ENCODE measurements at places on chromosomes 12 and 14. TPM values are rescaled to one million over a fixed set of nuclear protein-coding genes. Genes with fewer than 3 reads are reported as not detected.
A peak's percentile ranks its signal among the peaks of the same experiment; 100 is the strongest.

CELA1 gene
- total RNA-seq: not detected

STRN3 gene
- total RNA-seq: 33.2 TPM

DNA sequence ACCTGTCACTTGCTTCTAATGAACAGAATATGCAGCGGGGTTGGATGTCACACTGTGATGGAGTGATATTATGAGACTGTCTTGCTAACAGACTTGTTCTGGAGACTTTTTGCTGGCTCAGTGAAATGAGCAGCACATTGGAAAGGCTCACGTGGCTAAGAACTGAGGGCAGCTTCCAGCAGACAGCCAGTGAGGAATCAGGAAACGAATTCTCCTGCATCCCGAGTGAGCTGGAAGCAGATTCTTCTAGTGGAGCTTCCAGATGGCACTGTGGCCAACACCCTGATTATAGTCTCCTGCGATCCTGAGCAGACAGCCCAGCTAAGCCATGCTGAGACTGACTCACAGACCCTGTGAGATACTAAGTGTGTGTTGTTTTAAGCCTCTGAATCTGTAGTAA lies 16.1 kb upstream of the TSPAN9 start:
- DNase-seq: no peak

RAD51AP1 gene
- 62.7 TPM for total RNA-seq

NOVA1 gene
- 3.5 TPM for total RNA-seq

- no peak for DNase-seq
These were observed 69.2 kb upstream of the PSMA6 start for GRCh38 chr14:35222872-35223466.

NFE2 gene
- total RNA-seq: not detected

DNA sequence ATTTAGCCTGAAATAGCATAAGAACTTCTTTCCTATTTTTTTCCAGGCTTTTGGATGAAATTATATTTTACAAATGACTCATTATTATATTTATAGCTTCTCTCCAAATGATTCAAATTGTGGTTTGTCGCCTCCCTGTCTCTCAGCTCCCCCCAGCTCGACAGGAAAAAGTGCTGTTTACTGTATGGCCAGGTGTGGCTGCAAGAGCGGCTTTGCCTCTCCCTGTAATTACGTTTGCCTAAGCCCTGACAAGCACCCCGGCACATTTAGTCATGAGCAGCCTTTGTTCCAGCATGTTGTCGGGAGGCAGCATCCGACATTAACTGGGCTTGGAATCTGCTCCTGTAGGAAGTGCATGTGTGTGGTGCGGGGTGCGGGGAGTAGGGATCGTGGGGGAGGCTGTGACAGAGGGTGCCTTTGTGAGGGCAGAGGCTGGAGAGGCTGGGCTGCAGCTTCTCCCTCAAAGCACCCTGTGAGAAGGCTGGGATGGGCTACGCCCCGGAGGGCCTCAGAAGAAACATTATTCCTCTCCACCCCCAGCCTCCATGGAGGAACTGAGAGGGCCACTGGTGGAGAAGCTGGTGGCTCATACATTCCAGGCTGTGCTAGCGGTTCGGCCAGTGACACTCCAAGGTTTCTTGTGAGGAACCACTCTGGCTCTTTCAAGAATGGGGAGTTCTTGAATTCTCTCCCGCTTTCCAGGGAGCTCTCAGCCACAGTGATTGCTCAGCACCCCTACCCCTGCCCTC lies 42.1 kb upstream of the CTDSP2 start:
- DNase-seq: no peak

GRCh38 chr14:79328863-79329262 lies 882.4 kb downstream of the DIO2 start:
- DNase-seq: no peak

- peak; percentile 42 for DNase-seq
These were observed 107.9 kb downstream of the PTPRQ start for GRCh38 chr12:80551897-80552296.

OASL gene
- total RNA-seq: 0.29 TPM

GRCh38 chr12:13764748-13765147 lies 216.7 kb downstream of the GRIN2B start:
- peak; percentile 6 for DNase-seq

DNA sequence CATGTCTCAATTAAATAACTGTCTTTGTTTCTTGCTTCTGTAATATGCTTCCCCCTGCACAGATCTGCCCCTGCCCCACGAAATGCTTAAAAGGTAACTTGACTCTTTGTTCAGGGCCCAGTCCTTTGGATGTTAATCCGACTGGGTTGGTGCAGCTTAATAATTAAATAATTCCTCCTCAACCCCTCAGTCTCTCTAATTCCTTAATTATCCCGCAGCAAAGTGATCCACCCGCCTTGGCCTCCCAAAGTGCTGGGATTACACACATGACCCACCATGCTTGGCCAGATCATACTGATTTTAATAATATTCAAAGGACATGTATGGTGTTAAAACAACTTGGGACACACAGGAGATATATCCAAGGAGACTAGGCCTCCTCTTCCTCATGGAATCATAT lies 18.2 kb upstream of the ANAPC7 start:
- DNase-seq: no peak

CACNA2D4 gene
- total RNA-seq: 0.14 TPM

- no peak for DNase-seq
These were observed 345.6 kb downstream of the PAWR start for GRCh38 chr12:79344855-79345847.

ESPL1 gene
- total RNA-seq: 40.1 TPM

GRCh38 chr12:18476861-18477260 lies 215.5 kb downstream of the PIK3C2G start:
- DNase-seq: no peak

- no peak for DNase-seq
These were observed 3.3 kb downstream of the PPP1R3E start for GRCh38 chr14:23299211-23299957.

SIX6 gene
- total RNA-seq: not detected

PPFIA2 gene
- 0.80 TPM for total RNA-seq

DNA sequence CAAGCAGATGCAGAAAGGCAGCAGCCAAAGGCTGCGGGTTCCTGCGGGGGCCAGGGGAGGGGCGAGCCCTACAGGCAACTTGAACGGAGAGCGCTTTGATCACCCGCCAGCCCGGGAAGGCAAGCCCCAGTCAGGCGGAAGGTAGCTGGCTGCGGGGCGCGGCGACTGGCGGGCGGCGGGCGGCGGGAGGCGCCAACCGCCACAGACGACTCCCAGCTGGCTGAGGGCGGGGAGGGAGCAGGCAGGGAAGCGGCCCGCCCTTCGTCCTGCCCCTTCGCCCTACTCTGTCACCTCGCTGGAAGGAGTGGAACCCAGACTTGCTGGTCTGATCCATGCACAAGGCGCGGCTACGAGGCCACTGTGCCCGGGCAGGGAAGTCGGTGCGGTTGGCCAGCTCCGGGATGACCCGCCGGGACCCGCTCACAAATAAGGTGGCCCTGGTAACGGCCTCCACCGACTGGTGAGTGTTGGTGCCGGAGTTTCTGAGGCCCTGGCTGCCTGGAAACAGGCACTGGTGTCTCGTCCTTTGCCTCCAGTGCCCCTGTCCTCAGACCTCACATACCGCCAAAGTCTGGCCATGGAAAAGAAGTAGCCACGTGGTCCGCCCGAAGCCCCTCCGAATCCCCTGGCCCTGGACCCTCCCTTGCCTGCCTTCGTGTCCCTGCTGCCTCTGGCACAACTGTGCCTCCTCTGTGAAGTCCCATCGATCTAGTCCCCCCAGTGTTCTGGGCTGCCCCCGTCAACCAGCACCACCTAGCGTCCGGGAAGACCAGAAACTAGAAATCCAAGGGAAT lies 15.4 kb upstream of the CARMIL3 start:
- DNase-seq: no peak

- DNase-seq: no peak
These were observed 194.2 kb downstream of the GXYLT1 start for GRCh38 chr12:41950455-41950854.

TEP1 gene
- 7.0 TPM for total RNA-seq

DNA sequence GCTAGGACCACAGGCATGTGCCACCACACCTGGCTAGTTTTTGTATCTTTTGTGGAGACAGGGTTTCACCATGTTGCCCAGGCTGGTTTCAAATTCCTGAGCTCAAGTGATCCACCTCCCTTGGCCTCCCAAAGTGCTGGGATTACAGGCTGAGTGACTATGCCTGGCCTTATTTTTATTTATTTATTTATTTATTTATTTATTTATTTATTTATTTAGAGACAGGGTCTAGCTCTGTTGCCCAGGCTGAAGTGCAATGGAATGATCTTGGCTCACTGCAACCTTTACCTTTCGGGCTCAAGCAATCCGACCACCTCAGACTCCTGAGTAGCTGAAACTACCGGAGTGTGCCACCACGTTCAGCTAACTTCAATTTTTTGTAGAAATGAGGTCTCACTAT lies 117.0 kb upstream of the MAX start:
- DNase-seq: no peak

DNA sequence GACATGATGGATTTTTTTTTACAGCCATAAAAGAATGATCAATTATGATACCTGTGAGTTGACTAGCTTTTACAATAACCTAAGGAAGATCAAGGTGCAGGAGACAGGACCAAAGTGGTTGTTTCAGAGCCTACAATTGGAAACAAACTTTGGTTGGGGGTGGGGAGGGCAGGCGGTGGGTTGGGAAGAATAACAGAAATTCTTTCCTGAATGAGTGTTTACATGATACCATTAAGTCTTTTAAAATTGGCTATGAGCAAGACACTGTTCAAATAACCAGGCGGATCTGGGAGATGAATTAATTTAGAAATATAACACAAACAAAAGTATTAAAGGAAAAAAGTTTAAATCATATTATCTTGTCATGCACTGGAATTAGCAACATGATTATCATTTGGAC lies 7.2 kb downstream of the NFYB start:
- no peak for DNase-seq

- no peak for DNase-seq
These were observed 64.0 kb upstream of the ARHGAP5 start for GRCh38 chr14:32013083-32013482.

IL22 gene
- not detected for total RNA-seq

DNA sequence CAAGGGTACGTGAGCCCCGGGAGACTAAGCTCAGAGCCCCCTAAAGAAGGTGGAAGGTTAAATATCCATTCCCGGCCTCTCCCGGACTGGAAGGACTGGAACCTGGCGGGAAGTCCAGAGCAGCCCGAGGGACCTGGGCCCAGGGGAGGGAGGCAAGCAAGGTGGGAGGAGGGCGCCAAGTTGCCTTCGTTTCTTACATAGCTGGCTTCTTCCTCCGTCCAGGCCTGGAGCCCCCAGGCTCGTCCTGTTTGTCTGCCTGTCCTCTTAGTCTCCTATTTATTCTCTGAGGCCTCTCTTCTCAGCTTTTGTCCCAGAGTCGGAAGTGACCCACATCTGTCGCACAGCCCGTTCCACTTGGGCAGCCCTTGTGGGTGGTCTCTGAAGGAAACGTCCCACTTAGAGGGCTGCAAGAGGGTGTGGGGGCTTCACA lies 745 bp downstream of the PCK2 start:
- no peak for DNase-seq

DNA sequence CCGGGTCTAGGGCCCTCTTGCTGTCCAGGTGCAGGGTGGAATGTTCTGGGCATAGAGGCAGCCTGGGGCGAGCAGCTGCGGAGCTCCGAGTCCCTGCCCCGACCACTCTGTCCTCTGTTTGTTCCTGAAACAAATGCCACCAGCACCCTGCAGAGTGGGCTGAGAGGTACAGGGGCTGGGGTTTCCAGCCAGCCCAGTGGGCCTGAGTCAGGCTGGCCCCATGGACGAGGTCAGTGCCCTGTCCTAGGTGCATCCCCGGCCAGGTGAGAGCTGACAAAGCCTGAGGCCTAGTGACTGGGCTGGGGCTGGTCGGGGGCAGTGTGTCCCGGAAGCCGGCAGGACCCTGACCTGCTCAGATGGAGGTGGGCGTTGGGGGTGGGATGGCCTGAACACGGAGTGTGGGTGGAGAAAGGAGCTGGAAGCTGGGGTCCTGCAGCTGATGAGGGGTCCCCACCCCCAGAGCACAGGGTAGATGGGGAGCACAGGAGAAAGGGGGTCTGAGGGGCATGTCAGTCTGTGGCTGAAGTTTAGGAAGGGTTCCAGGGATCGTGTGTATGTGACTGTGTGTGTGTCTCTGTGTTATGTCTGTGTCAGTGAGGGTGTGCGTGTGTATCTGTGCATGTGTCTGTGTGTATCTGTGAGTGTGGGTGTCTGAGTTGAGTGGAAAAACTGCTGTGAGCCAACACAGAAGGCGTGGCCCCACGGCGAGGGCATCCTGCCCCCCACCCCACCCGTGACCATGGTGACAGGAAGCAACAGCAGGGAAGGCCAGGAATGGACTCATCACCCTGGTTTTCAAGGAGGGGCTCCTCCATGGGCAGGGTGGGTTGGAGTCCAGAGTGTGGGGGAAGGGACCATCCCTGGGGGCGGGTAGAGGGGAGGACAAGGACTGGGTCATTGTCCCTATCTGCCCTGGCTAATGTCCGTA lies 2.4 kb upstream of the CRIP1 start:
- no peak for DNase-seq

GMPR2 gene
- total RNA-seq: 64.2 TPM

HOXC6 gene
- 3.2 TPM for total RNA-seq

- DNase-seq: no peak
These were observed at the start of gene PGF for GRCh38 chr14:74955229-74956026. TSS of gene PGF (minus strand) at chr14:74955597. CDS start at chr14:74955242, 355 bp downstream.

DNA sequence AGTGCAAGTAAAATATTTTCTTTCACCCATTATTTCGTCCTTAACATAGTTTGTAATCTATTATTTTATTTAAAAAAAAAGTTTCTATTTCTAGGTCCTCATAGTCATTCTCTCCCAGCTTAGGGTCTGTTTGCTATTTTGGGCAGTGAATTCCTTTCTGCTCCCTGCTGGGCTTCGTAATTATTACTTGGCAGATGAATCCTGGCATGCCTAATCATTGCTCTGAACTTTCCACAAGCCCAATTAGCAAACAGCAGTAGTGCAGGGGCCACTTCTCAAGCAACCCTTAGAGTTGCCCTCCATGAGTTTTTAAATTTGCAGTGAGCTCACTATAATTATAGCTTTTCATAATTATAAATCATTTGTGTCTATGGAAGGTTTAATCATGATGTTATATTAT lies 1378.3 kb upstream of the SEL1L start:
- DNase-seq: no peak

GRCh38 chr14:70033561-70033960 lies 154.3 kb downstream of the SMOC1 start:
- DNase-seq: no peak

NTS gene
- 0.51 TPM for total RNA-seq

- no peak for DNase-seq
These were observed 114.5 kb downstream of the HMGA2 start for GRCh38 chr12:65938807-65939206.

DDN gene
- 0.29 TPM for total RNA-seq

TESPA1 gene
- total RNA-seq: not detected

PALS1 gene
- total RNA-seq: 22.9 TPM

PXMP2 gene
- total RNA-seq: 55.1 TPM

RNASE1 gene
- not detected for total RNA-seq

Data from epithelial cell of proximal tubule (primary cell).